Cardiac muscle cell (in vitro differentiated cells and primary cell): ENCODE measurements at places on chromosomes 13 and 19. TPM values are rescaled to one million over a fixed set of nuclear protein-coding genes. Genes with fewer than 3 reads are reported as not detected.

GRCh38 chr19:13666165-13666564, 98.2 kb upstream of the MRI1 start:
- no peak overlapping the region for H3K27ac ChIP-seq
- DNase-seq: no peak
- H3K36me3 ChIP-seq: no peaks in the 10 kb centered on the region
- H3K27me3 ChIP-seq: no peaks in the 10 kb centered on the region
- H3K4me3 ChIP-seq: no peak overlapping the region
- H3K4me1 ChIP-seq: no peaks in the 10 kb centered on the region

GRCh38 chr13:52809310-52809769, 39.1 kb downstream of the PCDH8 start:
- DNase-seq: peak; percentile 76
- no peak overlapping the region for H3K4me3 ChIP-seq
- no peaks in the 10 kb centered on the region for H3K36me3 ChIP-seq
- H3K27me3 ChIP-seq: no peaks in the 10 kb centered on the region

GRCh38 chr19:35731353-35731752, 10.9 kb downstream of the IGFLR1 start:
- DNase-seq: no peak
- no peaks in the 10 kb centered on the region for H3K4me1 ChIP-seq
- no peak overlapping the region for H3K27ac ChIP-seq
- H3K27me3 ChIP-seq: no peaks in the 10 kb centered on the region
- peaks cover 49% of the 10 kb centered on the region for H3K36me3 ChIP-seq

DNA sequence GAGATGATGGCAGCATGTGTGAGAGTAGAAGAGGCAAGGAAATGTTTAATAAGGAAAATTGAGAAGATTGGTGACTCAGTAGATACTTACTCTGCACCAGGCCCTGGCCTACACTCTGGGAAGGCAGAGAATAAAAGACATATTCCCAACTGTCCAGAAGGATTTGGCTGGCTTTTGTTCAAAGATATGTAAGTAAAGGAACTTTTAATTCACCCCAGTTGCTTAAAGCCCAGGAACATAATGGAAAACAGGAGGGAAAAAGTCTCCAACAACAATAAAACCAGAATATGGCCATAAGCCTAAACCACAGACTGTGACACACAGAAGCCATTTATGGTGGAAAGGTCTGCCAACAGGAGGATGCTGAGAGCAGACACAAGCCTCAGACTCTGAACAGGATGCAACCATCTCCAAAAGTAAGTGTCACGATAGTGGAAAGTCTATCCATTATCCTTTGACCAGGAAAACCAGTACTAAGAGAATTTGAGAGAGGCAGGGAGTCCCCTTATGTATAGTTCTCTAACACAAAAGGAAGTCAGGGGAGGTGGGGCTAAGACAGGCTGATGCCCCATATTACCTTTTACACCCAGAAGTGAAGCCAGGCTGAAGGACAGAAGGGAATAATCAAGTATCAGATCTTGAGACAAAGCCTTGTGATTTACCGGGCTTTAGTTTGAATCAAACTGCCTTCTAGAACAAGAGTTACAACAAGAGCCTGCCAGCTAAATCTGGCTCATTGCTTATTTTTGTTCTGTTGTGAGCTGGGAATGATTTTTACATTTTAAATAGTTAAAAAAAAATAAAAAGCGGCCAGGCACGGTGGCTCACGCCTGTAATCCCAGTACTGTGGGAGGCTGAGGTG, 169.5 kb upstream of the STARD13 start:
- no peak for DNase-seq
- no peak overlapping the region for H3K27ac ChIP-seq
- no peaks in the 10 kb centered on the region for H3K36me3 ChIP-seq

GRCh38 chr13:97198753-97199152, 23.4 kb upstream of the MBNL2 start:
- DNase-seq: no peak
- no peaks in the 10 kb centered on the region for H3K4me1 ChIP-seq
- no peak overlapping the region for H3K4me3 ChIP-seq
- no peaks in the 10 kb centered on the region for H3K36me3 ChIP-seq
- H3K27ac ChIP-seq: no peak overlapping the region
- H3K27me3 ChIP-seq: no peaks in the 10 kb centered on the region

DNA sequence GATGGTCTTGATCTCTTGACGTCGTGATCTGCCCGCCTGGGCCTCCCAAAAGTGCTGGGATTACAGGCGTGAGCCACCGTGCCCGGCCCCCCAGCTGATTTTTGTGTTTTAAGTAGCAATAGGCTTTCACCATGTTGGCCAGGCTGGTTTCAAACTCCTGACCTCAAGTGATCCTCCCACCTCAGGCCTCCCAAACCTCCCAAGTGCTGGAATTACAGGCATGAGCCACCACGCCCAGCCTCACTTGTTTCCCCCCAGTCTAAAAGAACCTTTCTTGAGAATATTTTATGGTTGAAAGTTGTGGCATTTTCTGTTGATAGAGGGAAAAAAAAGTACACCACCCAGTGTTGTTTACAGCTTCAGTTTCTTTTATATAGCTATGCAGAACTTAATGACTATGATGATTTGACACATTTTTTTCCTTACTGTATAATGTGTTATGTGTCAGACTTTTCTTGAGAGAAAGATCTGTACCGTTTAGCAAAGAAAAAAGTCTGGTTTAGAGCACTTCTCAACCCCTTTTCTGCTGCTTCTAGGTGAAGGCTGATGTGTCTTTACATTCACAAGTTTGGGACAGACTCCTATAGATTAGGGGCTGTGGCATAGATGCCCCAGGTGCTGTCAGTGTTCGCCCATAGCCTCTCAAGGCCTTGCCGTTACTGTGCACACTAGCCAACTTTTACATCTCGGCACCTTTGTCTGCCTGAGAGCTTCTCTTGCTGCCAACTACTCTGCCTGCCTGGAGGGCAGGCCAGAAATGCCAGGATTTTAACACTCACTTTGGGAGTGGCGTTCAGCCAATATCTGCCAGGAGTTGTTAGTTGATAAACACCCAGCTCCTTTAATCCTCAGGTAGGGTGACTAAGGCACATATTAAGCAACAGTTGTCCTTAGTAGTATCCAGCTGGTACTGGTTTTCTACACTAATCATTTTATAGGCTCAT, 33.0 kb downstream of the KCTD4 start:
- no peak for DNase-seq
- H3K36me3 ChIP-seq: peaks cover 5% of the 10 kb centered on the region
- H3K27ac ChIP-seq: no peak overlapping the region
- no peak overlapping the region for H3K4me3 ChIP-seq
- H3K4me1 ChIP-seq: no peaks in the 10 kb centered on the region

DNA sequence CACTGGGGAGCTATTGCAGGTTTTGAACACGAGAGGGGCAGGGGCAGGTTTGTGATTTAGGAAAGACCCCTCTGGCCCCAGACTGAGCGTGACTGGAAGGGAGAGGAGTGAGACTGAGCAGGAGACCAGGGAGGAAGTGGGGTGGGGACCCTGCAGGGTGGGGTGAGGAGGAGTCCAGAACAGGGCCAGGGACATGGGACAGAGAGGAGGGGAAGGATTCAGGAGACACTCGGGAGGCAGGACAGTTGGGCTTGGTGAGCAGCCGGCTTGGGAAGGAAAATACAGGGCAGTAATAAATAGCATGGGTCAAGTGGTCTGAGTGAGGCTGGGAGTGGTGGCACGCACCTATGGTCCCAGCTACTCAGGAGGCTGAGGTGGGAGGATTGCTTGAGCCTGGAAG, 9.4 kb downstream of the FOSB start:
- no peak for DNase-seq
- H3K4me1 ChIP-seq: peaks cover 4% of the 10 kb centered on the region
- H3K4me3 ChIP-seq: no peak overlapping the region
- peak overlapping the region; percentile 28 for H3K27ac ChIP-seq
- H3K36me3 ChIP-seq: no peaks in the 10 kb centered on the region

DNA sequence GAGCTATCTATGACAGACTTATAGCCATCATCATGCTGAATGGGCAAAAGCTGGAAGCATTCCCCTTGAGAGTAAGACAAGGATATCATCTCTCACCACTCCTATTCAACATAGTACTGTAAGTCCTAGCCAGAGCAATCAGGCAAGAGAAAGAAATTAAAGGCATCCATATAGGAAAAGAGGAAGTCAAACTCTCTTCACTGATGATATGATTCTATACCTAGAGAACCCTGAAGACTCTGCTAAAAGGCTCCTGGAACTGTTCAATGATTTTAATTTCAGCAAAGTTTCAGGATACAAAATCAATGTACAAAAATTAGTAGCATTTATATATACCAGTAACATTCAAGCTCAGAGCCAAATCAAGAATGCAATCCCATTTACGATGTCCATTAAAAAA, 21.7 kb upstream of the C1QTNF9B start:
- no peak overlapping the region for H3K27ac ChIP-seq
- H3K4me1 ChIP-seq: peaks cover 7% of the 10 kb centered on the region
- DNase-seq: no peak
- H3K27me3 ChIP-seq: no peaks in the 10 kb centered on the region
- no peaks in the 10 kb centered on the region for H3K36me3 ChIP-seq

DNA sequence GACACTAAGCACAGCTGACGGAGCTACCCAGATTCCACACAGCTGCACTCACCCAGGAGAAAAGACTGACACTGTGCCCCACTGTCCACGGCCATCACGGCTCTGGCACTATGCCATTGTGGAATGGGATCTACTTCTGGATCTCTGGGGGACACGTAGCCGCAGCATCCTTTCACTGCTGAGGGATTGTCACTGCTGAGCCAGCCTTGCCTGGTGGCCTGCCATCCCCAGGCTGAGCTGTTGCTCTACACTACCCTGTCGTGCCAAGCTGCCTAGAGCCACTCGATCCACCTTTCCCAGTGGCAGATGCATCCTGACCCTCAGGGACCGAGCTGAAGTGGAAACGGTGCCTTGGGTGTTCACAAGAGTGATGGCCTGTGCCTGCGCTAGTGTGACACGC, 5.0 kb upstream of the LILRB5 start:
- peaks cover 7% of the 10 kb centered on the region for H3K27me3 ChIP-seq
- H3K36me3 ChIP-seq: no peaks in the 10 kb centered on the region
- no peaks in the 10 kb centered on the region for H3K4me1 ChIP-seq
- H3K27ac ChIP-seq: no peak overlapping the region
- H3K4me3 ChIP-seq: no peak overlapping the region

GRCh38 chr19:11191273-11191755, 6.0 kb downstream of the KANK2 start:
- no peak overlapping the region for H3K4me3 ChIP-seq
- DNase-seq: no peak
- no peaks in the 10 kb centered on the region for H3K4me1 ChIP-seq

- DNase-seq: peak; percentile 38
- peaks cover 71% of the 10 kb centered on the region for H3K27me3 ChIP-seq
- peak within 1 kb of the TSS; percentile 9 for H3K4me3 ChIP-seq
- no peak within 1 kb of the TSS for H3K27ac ChIP-seq
- no peaks in the 10 kb centered on the region for H3K4me1 ChIP-seq
These were observed at the start of gene PLPP2 for GRCh38 chr19:291006-291521. TSS of gene PLPP2 (minus strand) at chr19:291403. CDS start at chr19:291336, 67 bp downstream.

DNA sequence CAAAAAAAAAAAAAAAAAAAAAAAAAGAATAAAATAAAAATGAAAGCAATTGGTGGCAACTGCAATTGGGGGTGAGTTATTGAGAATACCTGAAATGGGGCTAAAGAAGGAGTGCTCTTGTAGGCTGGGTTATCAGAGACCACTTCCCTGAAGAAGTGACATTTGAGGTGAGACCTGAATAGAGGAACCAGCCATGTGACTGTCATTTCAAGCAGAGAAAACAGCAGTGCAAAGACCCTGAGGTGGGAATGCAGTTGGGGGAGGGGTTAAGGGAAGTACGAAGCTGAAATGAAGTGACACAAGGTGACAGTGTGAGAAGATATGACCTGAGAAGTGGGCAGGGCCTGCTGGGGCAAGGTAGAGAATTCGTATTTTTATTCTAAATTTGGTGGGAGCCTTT, 4.3 kb upstream of the PALM3 start:
- H3K36me3 ChIP-seq: no peaks in the 10 kb centered on the region
- DNase-seq: no peak
- no peak overlapping the region for H3K27ac ChIP-seq
- H3K4me1 ChIP-seq: no peaks in the 10 kb centered on the region
- no peaks in the 10 kb centered on the region for H3K27me3 ChIP-seq

DNA sequence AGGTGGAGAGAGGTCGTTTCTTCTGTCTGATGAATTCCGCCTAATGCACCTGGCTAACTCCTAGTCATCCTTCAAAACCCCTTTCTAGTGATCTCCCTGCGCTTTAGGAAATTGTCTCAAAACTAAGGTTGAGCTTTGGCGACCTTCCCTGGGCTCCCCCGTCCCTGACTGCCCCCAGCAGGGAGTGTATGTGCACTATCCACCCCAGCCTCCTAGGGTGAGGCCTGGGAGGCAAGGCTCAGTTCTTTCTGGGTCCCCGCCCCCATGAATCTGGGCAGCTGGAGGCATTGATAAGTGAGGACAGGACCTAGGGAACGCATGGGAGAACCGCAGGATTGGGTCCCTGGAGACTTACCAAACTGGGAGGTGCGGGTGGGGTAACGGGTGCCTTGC, 378 bp downstream of the TLE6 start:
- peaks cover 20% of the 10 kb centered on the region for H3K4me1 ChIP-seq
- no peak for DNase-seq
- peak overlapping the region; percentile 53 for H3K27ac ChIP-seq
- no peaks in the 10 kb centered on the region for H3K36me3 ChIP-seq
- peak overlapping the region; percentile 19 for H3K4me3 ChIP-seq

GRCh38 chr13:69935043-69935442, 172.6 kb upstream of the ATXN8OS start:
- H3K4me3 ChIP-seq: no peak overlapping the region
- no peaks in the 10 kb centered on the region for H3K36me3 ChIP-seq
- no peak for DNase-seq
- H3K27ac ChIP-seq: no peak overlapping the region

GRCh38 chr13:64993514-64994164, 2236.5 kb downstream of the PCDH9 start:
- H3K27me3 ChIP-seq: no peaks in the 10 kb centered on the region
- DNase-seq: no peak
- no peak overlapping the region for H3K4me3 ChIP-seq

- no peak for DNase-seq
- H3K36me3 ChIP-seq: no peaks in the 10 kb centered on the region
- peaks cover 12% of the 10 kb centered on the region for H3K4me1 ChIP-seq
- H3K4me3 ChIP-seq: peak overlapping the region; percentile 31
- H3K27me3 ChIP-seq: peaks cover 77% of the 10 kb centered on the region
These were observed 8.0 kb downstream of the C19orf25 start for GRCh38 chr19:1471010-1471514.

Gene MADCAM1
- total RNA-seq: 0.70 and 2.2 TPM in 2 replicates

Gene URAD
- total RNA-seq: not detected in 2 replicates

Gene TMPRSS9
- not detected in 2 replicates for total RNA-seq

Gene IFI30
- total RNA-seq: 0.98 and 1.4 TPM in 2 replicates

Gene ZNF90
- 6.8 and 11.1 TPM in 2 replicates for total RNA-seq

Gene GSX1
- not detected in 2 replicates for total RNA-seq

Gene CEACAM8
- total RNA-seq: not detected in 2 replicates

Gene NFIX
- total RNA-seq: 0.46 TPM in 1 of 2 replicates, not detected in the other

Gene TEX29
- not detected in 2 replicates for total RNA-seq

Gene MYO16
- 0.15 and 0.18 TPM in 2 replicates for total RNA-seq

Gene OR7A5
- not detected in 2 replicates for total RNA-seq

Gene SOX1
- not detected in 2 replicates for total RNA-seq
